ENCODE measurements at places on chromosomes 2 and 18.

GRCh38 chr2:37896319-37896718, 28.8 kb upstream of the RMDN2 start:
- DNase-seq = no peak

DNA sequence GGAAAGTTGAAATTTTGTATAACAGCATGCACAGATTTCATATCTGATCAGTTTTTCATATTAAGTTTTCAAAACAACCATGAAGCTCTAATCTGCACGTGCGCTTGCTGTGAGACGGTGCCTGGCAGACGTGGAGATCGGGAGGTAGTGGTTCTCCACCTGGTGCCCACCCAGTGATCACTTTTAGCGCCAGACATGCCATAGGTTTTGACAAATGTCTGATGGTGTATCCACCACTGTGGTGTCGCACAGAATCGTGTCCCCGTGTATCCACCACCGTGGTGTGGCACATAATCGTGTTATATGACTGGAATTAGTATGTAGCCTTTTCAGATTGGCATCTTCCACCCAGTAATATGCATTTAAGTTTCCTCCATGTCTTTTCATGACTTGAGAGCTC, 40.9 kb upstream of the KCNG2 start:
- no peak for DNase-seq

DNA sequence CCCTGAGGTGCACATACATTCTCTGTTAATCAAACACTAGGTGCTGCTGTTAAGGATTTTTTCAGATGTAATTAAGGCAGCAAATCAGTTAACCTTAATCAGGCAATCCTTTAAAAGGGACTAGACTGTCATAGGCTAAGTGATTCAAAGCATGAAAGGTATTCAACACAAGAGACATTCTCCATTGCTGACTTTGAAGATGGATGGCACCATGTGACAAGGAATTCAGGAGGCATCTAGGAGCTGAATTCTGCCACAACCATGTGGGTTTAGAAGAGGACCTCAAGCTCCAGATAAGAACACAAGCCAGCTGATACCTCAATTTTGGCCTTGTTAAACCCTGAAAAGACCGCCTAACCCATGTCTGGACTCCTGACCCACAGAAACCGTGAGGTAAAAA, 84.0 kb downstream of the SMAD2 start:
- DNase-seq = no peak

DNA sequence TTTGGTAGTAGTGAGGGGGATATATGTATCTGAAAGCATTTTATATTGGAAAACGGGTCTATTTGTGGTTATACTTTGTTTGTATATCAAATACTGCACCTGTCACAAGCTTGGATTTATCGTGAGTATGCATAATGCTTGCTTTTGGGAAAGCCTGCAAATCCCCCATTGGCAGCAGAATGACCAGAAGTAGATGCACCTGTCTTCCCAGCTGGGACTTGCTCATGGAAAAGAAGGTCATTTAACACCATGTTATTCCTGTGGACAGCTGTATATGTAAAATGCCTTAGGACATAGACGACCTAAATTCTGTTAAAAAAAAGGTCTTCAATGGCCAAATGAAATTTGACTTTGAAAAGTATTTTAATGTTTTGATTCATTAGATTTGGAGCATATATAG, 599.4 kb downstream of the XIRP2 start:
- no peak for DNase-seq
